ENCODE measurements at places on chromosomes 3 and 15.

GRCh38 chr15:58752716-58753115 lies 3.2 kb upstream of the ADAM10 start:
- DNase-seq, result no peak

DNA sequence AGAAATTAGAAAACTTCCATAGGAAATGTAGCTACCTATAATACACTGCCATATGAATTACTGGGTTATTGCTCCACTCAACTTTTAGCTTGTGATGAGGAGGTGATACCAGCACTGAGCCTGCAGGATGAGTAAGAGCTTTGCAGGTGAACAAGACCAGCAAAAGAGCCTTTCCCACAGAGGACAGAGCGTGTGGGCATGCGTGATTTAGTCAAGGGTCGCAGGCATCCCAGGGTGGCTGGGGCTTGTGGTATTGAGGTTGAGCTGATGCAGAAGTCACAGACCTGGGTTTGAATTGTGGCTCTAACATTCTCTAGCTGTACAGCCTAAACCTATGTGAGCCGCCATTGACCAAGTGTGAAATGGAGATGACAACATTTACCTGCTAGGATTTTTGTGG lies 5.6 kb downstream of the NRROS start:
- no peak for DNase-seq

DNA sequence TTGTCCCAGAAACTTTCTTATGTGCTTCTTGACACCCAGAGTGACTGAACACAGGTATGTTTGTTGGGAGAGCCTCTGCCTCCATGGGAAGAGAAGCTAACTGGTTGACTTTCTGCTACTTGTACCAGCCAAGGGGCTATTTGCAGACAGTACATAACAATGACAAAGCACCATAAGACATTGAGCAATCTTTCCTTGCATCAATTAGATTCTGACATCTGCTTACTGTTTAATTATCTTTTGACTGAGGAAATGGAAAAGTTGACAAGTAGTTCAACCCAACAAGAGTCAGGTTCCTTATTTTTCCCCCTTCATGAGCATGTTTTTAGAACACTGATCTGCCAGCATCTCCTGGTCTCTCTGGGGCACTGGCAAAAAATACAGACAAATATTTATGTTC lies 157.7 kb downstream of the RPLP1 start:
- no peak for DNase-seq

- DNase-seq, result no peak
Measured at GRCh38 chr3:40669176-40669575, 144.4 kb downstream of the ZNF621 start.

DNA sequence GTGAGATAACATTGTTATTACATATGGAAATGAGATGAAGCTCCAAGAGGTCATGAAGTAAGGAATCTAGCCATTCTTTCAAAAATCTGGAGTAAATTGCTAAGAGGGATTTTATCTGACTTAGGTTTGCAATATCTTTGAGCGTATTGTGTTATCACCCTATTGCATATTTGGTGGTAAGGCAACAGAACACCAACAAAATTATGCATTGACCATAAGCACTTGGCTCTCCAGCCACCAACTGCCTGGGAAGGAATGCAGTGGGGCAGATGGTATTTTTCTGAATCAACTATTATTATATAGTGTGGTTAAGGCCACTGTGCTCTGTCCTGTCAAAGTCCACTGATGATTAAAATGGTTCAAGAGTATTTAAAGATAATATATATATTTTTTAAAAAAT lies 287.9 kb upstream of the SEMA6D start:
- DNase-seq, result no peak

DNA sequence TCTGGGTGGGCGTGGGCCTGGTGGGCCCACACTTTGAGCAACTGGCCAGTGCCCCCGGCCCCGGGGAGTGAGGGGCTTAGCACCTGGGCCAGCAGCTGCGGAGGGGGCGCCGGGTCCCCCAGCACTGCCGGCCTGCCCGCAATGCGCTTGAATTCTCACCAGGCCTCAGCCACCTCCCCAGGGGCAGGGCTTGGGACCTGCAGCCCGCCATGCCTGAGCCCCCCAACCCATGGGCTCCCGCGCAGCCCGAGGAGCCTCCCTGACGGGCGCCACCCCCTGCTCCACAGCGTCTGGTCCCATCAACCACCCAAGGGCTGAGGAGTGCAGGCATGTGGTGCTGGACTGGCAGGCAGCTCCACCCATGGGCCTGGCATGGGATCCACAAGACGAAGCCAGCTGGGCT lies 484.3 kb downstream of the UNC13C start:
- DNase-seq, result no peak

GRCh38 chr3:120648290-120648689 lies 33.7 kb downstream of the HGD start:
- no peak for DNase-seq

GRCh38 chr3:179703816-179704215 lies 51.0 kb downstream of the USP13 start:
- peak; percentile 62 for DNase-seq

DNA sequence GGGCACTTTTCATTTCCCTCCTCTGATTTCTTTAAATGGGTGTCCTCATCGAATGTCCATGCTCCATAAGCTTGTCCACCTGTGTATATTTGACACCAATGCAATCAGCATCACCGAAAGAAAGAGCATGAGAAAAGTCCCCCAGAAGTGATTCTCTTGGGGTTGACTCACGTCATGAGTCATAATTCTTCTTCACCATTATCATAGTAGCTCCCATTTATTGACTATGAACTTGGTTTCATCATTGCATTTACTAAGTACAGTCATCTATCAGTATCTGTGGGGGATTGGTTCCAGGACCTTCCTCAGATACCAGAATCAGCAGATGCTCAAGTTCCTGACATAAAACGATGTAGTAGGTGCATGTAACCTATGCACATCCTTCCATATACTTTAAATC lies 372.5 kb upstream of the CFAP20DC start:
- DNase-seq, result no peak

DNA sequence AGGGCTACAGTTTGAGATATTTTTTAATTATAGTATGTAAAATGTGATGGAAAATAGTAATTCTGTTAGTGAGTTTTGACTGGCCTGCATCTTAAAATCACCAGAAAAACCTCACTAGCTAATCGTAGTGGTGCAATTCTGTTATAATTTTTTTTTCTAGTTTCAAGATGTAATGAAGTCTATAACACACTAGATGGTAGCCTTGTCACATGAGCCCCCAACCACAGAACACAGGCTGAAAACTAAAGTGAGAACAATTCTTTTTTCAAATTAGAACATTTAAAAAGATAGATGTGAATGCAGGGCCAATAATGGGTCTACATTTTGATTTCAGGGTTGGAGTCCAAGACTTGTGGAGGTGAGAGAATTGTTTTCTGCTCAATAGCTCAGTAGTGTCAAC lies 83.3 kb upstream of the KCNH8 start:
- peak; percentile 17 for DNase-seq

- no peak for DNase-seq
Measured at GRCh38 chr3:110623571-110623970, 448.0 kb upstream of the NECTIN3 start.

- no peak for DNase-seq
Measured at GRCh38 chr3:170621256-170621655, 35.4 kb upstream of the SLC7A14 start.

DNA sequence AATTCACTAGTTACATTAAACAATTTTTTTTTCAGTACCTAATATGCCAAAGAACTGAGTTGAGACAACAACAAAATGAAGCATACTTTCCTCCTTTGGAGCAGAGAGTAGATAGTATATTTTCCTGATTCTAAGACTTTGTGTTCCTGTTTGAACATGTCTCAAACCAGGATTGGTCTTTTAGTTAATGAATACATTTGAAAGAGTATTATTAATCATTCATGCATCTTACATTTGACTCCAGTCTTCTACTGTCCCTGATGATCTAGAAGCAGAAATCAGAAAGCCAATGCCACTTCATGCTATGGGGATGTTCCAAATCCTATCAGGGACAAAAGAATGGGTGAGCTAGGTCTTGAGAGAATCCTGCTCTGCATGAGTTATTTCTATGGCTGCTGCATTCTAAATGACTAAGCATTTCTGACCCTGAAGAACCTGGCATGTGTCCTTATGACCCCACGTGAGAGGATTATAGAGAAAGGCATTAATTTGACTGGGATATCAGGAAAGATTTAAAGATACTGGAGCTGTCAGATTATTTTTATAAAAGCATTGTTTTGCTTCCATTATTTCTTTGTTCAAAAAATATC lies 32.9 kb upstream of the MBNL1 start:
- DNase-seq, result no peak

DNA sequence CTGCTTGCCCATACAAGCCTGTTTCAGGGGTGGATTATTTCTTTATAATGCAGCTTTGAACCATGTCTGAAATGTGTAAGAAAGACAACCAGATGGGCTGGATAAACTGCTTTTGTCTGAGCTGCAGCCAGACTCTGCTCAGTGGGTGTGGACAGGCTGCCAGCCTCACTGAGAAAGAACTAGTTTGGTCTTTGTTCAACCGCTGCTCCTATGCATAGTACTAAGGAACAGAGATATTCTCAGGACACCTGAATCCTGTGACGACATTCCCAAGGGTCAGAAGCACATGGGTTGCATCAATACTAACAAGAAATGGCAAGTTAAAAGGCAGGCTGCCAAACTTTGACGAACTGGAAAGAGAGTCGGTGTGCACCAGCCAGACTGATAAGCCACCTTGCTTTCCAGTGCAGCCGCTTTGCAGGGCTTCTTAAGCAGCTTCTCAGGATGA lies 57.2 kb downstream of the PLD1 start:
- DNase-seq, result no peak

- peak; percentile 69 for DNase-seq
Measured at GRCh38 chr3:157160658-157161424, 894 bp upstream of the CCNL1 start.

DNA sequence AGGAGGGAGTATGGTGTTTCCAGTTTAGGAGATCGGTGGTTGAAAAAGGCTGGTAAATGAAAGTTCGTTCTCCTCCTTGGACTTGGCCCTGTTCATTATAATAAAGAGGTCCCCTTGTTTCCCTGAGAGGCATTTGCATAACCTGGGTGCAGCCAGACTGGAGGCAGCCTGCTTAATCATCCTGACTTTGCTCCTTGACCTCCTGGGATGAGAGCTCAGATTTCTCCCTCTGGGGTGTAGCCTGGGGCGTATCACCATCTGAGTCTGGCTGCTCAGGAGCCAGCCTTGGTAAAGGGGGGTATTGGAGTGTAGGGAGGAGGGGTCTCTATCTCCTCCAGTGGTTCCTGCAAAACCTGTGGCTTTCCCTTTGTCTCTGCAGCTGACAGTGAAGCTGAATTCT lies 21.3 kb upstream of the ACAD9 start:
- no peak for DNase-seq

DNA sequence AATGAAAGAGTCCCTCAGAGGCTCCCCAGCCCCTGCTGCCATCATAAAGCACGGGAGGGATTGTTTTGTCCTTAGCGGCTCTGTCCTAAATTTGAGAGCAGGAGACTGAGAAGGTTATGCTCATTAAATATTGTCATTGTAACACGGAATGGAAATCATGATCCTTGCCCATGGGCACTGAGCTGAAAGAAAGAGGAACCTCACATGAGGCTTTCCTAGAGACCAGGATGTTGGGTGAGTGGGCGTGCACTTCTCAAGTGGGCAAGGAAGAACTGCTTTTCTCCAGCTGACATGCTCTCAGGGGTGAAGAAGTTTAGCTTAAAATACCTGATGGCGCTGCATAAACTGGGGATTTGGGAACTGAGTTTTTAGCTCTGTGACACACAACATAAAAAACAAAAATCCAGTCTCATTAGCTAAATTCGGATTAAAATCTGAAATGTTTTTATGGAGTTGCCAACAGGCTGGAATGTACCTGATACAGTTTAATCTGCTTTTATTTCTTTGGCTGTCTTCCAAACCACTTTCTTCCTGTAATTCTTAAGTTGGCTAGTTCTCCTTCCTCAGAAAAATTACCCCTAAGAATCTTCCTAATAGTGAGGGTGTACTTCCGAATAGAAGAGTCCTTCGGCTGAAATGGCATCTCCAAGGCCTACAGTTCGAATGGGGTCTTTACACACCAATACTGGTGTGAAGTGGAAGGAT lies 31.7 kb downstream of the ADPGK start:
- no peak for DNase-seq

GRCh38 chr15:71143373-71144310 lies 28.4 kb downstream of the THSD4 start:
- no peak for DNase-seq

- DNase-seq, result no peak
Measured at GRCh38 chr15:70140543-70141375, 43.0 kb upstream of the TLE3 start.

DNA sequence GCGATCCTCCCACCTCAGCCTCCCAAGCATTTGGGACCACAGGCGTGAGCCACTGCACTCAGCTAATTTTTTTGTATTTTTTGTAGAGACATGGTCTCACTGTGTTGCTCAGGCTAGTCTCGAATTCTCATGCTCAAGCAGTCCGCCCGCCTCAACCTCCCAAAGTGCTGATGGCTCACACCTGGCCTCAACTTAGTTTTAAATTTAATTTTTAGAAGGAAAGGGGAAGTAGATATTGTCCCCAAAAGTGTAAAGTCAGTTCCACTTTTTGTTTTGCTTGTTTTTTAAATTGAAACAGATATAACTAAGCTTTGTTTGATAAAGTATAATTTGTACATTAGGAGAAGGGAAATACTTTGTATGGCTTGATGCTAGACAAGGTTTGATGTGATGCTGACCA lies 31.3 kb upstream of the NFKBIZ start:
- DNase-seq, result no peak

DNA sequence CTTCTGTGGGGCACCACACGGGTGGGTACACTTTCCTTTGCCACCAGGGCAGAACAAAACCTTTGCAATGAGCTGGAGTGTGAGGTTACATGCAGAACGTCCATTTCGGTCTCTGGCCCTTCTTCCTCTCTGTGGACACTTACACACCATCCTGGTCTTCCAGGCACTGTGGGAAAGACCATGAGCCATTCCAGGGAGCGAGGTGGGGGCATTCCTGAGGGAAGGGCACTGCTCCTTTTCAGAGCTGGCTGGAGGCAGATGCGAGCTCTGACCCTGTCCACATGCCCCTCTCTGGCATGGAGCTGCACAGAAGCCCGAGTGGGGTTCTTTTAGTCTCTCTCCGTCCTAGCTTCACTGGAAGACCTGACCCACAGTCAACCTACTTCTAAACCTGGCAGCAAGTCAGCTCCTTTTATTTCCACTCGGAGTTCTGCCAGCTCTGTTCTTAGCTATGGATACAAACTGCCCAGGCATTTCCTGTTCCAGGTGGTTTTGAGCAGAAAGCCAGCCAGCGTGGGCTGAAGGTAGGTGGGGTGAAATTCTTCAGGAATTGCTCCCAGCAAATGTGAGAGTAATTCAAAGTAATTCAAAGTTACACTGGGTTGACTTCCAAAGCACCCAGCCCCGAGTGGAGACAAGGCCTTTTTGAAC lies 281.4 kb downstream of the ADAMTS17 start:
- peak; percentile 43 for DNase-seq

DNA sequence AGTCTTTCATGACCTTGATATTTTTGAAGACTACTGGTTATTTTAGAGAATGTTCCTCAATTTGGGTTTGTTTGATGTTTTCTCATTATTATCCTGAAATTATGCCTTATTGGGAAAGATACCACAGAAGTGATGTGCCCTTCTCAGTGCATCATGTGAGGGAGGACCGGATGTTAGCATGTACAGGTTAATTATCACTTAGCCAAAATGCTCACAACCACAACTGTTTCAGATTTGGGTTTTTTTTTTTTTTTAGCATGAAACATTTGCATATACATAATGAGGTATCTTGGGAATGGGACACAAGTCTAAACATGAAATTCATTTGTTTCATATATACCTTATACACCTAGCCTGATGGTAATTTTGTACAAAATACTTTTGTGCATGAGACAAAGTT lies 59.8 kb downstream of the PIK3R4 start:
- no peak for DNase-seq

All from G401 (cell line).